ENCODE measurements at places on chromosomes 5 and 9.

DNA sequence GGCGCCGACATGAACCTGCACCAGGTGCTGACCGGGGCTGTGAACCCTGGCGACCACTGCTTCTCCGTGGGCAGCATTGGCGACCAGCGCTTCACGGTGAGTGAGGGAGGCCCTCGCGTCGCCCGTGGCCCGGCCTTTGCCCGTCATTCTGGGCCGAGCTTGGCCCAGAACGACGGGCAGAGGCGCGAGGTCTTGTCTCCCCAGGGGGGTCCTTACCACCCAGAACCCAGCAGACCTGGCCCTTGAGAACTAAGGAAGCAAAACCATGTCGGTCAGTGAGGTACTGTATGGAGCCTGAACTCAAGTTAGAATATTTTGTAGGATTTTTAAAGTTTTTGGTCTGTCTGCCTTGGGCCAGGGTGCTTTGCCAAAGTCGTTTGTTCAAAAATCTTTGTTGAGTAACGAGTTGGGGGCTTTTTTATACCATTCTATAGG, 691 bp downstream of the DMXL1 start:
- DNase-seq = no peak

DNA sequence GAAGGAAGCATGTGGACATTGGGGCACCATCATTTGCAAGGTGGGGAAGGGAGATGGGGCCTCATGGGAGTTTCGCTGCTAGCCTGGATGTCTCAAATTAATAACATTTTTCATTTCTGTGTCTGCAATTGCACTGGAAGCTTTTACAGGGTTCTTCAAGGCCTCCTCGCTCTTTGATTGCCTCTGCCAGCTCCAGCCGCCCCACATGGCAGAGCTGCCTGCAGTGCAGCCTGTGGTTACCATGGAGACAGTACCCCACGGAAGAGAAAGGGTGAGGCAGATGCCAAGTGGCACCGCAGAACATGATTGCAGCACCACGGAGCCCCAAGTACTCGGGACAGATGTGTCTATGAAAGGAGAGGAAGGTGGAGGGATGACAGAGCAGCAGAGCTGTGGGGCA, 25.4 kb downstream of the CTNND2 start:
- DNase-seq = no peak

DNA sequence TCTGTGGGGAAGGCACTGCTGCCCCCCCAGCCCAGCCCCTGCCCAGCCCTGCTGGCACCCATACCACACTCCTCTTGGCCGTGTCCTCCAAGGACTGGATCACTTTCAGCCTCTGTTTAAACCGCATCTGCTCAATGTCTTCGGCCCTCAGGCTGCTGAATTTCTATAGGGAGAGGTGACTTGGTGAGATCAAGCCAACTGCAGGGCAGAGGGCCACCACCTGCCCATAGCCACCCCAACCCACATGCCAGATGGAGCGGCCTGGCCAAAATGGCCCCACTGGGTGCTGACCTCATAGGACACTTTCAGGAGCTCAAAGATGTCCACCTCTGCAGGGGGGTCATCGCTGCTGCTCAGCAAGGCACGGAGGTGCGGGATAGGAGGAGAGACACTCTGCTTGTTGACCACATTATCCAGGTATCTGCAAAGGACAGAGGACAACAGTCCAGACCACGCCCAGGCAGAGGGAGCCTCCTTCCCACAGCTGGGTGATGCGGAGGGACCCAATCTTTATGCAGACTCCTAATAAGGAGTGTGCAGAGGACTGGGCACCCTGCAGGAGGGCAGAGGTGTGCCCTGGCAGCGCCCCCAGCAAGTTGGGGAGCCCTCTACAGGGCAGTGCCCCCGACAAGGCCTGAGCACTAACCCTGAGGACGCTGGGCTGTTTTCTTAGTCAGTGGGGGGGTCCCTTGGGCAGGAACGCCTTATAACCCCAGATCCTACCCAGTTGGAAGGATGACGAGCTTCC, 14.4 kb upstream of the MRNIP start:
- no peak for DNase-seq

DNA sequence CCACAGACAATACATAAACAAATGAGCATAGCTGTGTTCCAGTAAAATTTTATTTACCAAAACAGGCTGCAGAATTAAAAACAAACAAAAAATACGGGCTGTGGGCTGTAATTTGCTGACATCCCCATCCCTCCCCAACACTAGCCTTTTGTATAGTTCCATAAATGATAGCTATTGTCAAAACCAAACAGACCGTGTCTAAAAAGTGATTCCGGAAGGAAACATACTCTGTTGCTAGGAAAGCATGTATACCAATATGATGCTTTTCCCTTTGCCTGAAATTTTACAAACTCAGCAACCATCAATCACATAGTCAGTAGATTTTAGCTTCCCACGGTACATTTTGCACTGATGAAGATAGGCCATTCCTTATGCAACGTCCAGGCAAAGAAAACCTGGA, 80.0 kb downstream of the TMEM215 start:
- DNase-seq = no peak

- peak; percentile 17 for DNase-seq
Measured at GRCh38 chr9:69877852-69878514, 57.4 kb downstream of the CFAP95 start.

- no peak for DNase-seq
Measured at GRCh38 chr9:16484180-16484579, 386.3 kb downstream of the BNC2 start.

GRCh38 chr9:70085241-70085640, 41.6 kb downstream of the MAMDC2 start:
- no peak for DNase-seq

DNA sequence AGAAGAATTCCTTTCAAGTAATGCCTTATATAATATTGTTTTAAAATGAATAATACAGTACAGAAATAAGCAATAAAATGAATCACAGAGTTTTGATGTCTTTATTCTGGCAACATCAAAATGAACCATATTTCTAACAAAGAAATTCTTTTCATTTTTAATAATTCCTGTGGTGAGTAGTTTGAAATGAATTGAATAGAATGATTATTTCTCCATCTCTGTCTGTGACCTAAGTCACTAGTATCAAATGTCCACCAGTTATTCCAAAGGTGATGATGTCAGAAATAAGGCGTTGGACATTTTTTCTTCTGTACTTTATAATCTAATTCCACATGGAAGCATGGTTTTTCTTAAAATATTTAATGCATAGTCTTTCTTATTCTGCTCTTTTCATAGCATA, 106.2 kb downstream of the ADAMTSL1 start:
- DNase-seq = no peak

DNA sequence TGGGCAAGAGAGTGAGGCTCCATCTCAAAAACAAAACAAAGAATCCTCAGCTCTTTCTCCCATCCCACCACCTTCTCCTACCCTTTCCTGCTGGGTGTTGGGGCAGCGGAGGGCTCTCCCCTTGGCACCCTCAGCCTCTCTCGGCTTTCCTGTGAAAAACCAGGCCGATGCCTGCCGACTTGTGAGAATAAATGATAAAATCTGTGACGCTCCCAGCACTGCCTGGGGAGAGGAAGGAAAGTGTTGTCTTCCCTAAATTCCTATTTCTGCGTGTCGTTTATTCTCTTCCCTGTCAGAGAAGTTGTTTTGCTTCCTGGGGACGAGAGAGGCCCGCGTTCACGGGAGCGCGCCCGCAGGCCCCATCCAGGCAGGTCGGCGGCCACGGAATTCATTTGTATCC, 19.7 kb downstream of the NEK6 start:
- DNase-seq = no peak

DNA sequence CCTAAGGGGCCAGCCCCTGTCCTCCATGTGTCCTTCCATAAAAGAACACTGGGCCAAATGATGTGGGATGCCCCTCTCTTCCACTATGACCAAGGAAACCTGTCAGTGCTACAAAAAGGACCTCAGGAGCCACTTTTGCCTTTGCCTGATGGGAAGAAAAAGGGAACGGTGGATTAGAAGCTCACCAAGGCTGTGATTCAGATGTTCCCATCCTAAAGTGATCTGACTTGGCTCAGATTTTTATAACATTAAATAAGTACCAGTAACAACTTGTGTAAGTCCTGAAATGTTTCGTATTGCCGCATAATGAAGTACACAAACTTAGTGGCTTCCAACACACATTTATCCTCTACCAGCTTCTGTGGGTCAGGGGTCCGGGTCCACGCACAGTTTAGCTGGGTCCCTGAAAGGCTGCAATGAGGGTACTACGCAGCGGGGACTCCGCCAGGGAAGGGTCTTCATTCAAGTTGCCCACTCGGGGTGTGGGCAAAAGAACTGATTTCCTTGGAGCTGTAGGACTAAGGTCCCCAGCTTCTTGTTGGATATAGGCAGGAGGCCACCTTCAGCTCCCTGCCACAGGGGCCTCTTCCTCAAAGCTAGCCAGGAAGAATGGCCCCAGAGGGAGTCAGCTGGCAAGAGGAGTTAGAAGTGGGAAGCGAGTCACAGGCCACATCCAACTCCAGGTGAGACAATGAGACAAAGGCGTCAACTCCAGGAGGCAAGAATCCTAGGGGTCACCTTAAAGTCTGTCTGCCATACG, 60.4 kb downstream of the RAPGEF1 start:
- DNase-seq = no peak

DNA sequence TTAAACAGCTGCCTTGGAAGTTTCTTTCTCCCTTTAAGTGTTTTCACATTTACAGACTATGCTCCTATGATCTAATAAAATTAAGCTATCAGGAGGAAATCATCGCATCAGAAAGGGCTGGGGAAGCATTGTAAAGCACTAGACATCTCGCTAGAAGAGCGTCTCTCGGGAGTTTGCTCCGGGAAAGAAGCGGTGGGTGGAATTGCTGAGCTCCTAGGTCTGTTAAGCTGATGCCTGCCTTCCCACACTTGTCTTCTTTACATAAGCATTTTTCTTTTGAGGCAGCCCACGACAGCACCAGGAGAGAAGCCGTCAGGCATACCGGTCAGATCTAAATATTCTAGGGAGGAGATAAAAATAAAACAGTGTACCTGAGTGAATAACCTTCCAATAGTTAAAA, 541.7 kb upstream of the TUSC1 start:
- no peak for DNase-seq
